COR-L47 (cell line): ENCODE measurements at places on chromosomes 12 and 14.
A peak's percentile ranks its signal among the peaks of the same experiment; 100 is the strongest.

DNA sequence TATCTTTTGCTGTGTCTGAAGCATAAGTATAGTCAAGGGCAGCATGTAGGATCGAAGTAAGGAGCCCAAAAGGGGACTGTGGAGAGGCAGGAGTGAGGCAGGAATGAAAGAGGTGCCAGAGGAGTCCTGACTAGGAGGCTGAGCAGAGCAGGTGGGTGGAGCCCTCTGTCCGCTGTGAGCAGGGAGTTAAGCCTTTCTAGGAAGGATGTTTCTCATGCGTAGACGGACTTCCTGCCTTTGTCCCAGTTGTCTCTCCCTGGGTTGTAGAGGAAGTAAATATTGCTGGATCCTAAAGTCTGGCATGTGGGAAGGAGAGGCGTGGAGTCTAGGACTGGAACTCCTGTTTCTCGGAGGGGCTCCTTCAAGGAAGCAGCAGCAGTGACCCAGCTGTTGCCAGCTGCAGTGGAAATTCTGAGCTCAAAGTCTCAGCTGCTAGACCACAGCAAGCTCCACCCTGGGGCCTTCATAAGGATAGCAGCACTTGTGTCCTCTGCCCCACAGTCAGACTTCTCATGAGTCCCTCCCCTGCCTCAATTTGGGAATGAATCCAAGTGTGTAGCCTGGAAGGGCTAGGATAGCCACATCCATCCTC, 44.0 kb downstream of the RBMS2 start:
- peak; percentile 18 for DNase-seq

- DNase-seq, result no peak
These were observed 61.3 kb upstream of the DDHD1 start for GRCh38 chr14:53214384-53214783.

DNA sequence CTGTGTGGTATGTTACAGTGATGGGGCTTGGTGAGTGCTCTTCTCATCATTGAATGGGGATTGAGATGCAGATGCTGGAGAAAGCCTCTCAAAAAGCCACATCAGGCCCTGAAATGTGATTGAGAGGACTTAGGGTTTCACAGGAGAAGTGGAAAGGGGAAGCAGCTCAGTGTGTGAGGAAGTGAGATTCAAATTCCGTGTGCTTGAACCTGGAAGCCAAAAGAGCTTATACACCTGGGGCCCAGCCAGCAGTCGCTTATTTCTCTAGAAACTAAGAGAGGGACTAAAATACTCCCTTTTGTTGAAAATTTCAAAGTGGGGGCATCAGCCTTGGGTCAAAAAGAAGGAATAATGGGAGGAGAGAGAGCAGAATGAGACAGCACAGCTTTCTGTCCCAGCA, 39.1 kb upstream of the GZMB start:
- no peak for DNase-seq

DNA sequence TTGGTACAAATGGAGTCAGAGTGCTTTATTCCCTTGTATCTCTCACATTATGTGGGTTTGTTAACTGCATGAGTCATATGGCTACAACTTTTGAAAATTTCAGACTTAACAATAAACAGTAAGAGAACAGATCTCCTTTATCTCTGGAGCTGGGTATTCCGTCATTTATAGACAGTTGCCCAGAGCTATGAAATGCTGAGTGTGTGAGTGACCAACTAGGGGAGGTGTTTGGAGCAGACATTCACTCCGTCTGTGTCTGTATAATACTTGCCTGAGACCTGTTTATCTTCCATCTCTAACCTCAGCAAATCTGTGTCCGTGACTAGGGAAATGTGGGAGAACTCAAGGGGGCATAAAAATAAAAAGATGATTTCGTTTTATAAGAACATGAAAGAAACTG, 279.9 kb upstream of the FAR2 start:
- DNase-seq, result no peak

DNA sequence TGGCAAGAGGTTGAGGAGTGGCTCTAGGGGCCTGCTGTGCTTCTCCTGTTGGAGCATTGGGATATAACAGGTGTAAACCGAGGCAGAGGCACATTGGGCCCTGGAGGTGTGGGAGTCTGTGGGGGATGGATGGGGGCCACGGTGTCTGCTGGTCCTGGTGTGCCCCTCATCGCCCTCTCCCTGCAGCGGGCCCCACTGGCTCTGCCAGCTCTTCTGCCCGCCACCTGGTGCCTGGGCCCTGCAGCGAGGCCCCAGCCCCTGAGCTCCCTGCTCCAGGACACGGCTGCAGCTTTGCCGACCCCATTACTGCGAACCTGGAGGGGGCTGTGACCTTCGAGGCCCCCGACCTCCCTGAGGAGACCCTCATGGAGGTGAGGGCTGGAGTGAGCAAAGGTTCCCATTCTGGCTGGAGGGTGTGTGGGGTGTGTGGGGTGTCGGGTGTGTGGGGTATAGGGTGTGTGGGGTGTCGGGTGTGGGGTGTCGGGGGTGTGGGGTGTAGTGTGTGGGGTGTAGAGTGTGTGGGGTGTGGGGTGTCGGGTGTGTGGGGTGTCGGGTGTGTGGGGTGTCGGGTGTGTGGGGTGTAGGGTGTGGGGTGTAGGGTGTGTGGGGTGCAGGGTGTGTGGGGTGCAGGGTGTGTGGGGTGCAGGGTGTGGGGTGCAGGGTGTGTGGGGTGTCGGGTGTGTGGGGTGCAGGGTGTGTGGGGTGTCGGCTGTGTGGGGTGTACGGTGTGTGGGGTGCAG, 10.6 kb upstream of the PUS1 start:
- no peak for DNase-seq

DNA sequence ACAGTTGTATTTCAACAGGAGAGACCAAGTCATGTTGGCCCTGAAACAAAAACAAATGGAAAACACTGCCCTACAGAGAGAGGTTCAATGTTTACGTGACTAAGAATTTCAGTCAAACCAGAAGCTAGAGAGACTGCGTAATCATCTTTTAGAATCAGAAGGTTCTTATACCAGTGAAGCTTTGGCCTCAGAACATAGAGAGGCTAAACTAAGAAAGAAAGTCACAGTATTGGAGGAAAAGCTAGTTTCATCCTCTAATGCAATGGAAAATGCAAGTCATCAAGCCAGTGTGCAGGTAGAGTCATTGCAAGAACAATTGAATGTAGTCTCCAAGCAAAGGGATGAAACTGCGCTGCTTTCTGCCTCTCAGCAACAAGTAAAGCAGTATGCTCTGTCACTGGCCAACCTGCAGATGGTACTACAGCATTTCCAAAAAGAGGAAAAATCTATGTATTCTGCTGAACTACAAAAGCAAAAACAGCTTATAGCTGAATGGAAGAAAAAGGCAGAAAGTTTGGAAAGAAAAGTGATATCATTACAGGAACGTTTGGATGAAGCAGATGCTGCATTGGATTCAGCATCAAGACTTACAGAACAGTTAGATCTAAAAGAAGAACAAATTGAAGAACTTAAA, 32.5 kb upstream of the NUAK1 start:
- DNase-seq, result no peak

- no peak for DNase-seq
These were observed 45.9 kb downstream of the NOC4L start for GRCh38 chr12:132190012-132190755.

- DNase-seq, result no peak
These were observed 4.4 kb upstream of the CTDSP2 start for GRCh38 chr12:57850854-57851430.

DNA sequence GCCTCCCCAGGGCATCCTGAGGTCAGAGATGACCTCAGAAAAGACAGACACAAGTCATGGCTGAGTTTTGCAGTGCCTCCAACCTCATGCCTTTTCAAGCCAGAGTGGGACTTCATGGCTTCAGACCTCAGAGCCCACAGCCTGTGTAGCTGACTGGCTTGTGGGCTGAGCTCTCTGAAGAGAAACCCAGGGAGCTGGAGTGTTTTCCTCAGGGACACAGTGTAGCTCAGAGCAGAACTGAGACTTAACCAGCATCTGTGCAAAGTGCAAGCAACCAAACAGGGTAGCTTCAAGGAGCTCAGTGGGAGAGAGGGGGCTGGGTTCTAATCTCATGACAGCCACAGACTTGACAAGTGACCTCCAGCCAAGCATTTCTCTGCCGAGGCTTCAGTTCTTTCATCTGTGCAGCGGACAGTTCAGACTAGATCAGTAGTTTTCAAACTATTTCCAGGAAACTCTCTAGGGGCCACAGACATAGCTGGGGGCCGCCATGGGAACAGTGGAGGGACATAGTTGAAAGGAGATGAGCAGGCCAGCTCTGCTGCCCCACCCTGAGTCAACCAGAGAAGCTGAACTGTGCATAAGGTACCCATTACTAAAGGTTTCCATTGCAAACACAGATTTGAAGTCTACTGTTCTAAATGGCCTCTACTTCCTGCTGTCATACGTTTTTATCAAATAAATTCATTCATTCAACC, 80.0 kb downstream of the LGMN start:
- DNase-seq, result no peak

DNA sequence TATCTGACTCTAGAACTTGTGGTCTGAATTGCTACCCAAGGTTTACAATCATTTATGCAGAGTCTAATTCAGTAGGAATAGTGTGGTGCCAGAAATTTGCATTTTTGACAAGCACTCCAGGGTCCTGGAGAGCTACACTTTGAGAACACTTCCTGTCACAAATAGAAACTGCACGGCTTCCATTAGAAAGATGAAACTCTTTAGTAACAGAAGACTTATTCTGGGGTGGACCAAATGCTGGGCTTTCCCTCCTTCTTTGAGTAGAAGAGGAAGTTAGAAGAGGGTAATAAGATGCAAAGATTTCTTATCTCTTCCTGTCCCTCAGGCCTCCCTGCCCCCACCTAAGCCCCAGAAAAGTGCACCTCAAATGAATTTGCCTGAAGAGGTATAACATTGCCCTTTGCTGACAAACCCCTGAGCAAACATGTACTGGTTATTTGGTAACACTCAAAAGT, 28.4 kb downstream of the DGLUCY start:
- no peak for DNase-seq

DNA sequence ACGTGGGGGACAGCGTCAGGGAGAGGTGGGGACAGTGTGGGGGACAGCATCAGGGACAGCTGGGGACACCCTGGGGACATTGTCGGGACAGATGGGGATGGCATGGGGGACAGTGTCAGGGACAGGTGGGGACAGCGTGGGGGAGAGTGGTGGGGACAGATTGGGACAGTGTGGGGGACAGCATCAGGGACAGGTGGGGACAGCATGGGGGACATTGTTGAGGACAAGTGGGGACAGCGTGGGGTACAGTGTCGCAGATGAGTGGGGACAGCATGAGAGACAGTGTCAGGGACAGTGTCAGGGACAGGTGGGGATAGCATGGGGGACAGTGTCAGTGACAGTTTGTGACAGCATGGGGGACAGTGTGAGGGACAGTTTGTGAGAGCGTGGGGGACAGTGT, 240.9 kb downstream of the TMEM121 start:
- DNase-seq, result no peak

- DNase-seq, result no peak
These were observed 1.1 kb upstream of the HOMEZ start for GRCh38 chr14:23286902-23287479.

- no peak for DNase-seq
These were observed 115.0 kb downstream of the BTG1 start for GRCh38 chr12:92030618-92031017.

- DNase-seq, result no peak
These were observed 168.3 kb downstream of the RMST start for GRCh38 chr12:97630875-97631274.

DNA sequence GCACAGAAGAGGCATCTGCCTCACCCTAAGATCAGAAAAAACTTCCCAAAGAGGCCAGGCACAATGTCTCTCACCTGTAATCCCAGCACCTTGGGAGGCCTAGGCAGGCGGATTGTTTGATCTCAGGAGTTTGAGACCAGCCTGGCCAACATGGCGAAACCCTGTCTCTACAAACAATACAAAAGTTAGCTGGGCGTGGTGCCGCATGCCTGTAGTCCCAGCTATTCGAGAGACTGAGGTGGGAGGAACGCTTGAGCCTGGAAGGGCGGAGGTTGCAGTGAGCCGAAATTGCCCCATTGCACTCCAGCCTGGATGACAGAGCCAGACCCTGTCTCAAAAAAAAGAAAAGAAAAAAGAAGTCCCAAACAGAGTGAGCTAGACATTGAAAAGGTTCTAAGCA, 4.5 kb downstream of the ZBTB1 start:
- no peak for DNase-seq

GRCh38 chr12:65853489-65854157, 29.3 kb downstream of the HMGA2 start:
- DNase-seq, result no peak

DNA sequence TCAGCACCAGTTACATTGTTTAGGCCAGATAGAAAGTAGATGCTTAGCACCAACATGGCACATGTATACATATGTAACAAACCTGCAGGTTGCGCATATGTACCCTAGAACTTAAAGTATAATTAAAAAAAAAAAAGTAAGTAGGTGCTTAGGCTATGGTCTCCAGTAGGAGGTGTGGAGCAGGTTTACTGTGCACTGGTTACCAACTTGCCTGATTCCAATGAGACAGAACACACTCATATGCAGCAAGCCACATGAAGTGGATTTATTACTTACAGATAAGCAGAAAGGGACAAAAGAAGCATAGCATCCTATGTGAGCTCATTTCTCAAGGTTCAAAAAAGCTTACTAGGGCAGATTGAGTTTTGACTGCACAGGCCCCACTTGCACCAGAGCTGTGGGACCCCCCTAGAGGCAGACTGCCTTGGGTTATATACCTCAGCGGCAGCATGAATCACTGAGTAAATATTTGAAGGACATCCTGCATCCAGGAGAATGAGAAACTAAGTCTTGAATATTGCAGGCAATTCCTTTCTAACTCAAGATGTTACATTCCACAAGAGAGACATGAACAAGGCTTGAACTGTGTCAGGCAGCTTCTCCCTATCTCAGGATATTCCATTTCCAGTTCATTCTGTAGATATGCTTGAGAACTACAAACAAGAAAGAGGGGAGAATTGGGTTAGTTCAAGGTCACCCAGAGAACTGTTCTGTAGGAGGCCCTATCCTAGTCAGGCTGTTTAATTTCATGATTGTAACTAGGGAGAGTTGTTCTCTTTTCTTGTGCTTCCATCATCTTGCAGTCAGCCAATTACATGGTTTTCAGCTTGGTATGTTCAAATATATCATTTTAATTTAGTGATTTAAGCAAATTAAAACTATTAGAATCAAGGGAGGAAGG, 30.1 kb downstream of the LRFN5 start:
- DNase-seq, result no peak

GRCh38 chr12:85043829-85044228, 7.7 kb downstream of the LRRIQ1 start:
- DNase-seq, result no peak

DNA sequence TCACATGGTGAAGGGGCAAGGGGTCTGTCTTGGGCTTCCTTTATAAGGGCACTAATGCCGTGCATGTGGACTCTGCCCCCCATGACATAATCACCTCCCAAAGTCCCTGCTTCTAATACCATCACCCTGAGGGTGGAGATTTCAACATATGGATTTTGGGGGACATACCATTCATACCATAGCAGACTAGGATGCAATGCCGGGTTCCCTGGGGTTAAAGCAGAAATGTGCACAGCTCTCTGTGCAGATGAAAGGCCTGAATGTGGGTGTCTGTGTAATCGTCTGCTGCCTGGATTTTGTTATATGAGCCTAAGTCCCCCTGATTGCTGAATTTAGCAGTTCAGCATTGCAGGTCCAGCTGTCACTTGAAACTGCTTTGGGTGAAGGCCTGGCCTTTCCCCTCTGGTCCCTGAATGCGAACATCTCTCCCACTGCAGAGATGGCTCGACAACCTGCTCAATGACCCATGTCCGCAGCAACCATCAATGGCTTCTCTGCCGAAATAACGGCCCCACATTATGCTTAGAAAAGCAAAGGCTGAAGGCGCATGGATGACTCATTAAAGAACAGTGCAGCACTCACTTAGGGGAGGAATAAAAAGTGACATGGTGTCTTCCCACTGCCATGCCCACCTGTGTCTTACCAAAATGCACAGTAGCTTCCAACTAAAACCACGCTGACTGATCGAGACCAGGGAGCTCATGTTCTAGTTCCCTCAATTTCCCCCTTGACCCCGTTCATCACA, 286.3 kb downstream of the DPF3 start:
- no peak for DNase-seq
